Ascending aorta (tissue), 2 donors: ENCODE measurements at places on chromosomes 6 and 20.

DNA sequence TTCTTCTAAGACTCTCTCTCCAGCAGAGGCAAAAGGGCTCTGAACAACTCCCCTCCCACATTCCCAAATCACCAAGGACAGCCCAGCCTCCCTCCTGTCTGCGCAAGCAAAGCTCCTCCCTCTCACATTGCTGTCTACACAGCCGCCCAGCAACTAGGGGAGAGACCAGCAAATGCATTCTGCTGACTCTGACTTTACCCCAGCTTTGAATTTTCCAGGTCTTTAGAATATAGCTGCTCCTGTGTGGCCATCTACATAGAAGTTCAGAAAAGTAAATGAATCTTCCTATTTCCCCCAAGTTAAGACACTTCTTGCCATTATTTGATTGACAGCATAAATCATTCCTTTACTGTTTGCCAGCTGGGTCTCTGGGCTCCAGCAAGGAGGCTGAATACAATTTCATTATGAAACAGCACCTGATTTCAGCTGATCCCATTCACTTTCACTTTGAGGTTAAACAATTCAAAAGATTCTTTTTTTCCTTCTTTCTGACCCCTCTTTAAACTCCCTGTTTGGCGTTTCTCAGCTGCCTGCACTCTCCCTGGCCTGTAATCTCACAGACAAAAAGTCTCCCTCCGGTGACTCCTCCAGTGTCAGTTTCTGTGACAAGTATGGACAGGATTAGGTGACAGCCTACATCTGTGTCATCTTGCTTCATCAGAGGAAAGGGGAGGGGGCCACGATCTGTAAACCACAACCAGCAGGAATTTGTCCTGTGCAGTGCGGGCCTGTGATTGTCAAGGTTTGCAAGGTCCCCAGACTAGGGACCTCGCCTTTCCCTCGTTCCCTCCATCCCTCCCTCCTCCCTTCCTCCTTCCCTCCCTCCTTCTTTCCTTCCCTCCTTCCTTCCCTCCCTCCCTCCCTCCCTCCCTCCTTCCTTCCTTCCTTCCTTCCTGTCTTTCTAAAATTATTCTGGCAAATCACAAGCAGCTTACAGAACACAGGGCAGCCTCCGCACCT is 205.6 kb upstream of the RIN2 start:
- DNase-seq: no peak

- no peak for DNase-seq
Measured at GRCh38 chr6:42599558-42599957, 35.7 kb downstream of the UBR2 start.

- no peak for DNase-seq
Measured at GRCh38 chr20:63554361-63555278, 661 bp downstream of the FNDC11 start.

DNA sequence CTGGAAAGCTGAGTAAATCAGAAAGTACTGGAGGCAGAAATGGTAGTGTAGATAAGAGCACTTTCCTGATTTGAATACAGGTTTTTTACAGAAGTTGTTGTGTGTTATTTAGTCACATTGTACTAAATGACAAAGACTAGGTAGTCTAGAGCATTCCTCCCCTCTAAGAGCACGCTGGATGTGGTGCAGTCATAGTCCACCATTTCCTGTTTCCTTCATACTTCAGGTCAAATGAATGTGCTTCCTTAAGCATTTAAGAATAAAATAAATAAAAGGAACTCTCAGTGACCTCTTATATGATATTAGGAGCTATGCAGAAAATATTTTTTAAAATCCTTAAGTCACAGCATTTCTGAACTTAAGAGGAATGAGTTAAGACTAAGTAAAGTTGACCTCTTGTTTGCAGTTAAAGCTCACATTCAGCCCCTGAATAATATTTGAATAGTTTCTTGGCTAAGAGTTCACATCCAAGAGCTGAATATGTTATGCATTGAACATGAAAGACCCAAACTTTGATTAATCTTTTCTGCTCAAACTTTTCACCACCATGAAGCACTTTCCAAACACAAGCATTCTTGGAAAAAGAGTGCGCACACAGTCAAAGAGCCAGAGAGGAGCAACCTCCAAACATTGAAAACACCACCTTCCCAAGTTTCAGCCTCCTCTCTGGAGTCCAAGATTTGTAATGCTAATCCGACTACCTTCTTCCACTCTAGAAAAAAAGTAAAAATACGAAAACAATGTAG is 53.4 kb upstream of the TMEM30A start:
- DNase-seq: no peak

DNA sequence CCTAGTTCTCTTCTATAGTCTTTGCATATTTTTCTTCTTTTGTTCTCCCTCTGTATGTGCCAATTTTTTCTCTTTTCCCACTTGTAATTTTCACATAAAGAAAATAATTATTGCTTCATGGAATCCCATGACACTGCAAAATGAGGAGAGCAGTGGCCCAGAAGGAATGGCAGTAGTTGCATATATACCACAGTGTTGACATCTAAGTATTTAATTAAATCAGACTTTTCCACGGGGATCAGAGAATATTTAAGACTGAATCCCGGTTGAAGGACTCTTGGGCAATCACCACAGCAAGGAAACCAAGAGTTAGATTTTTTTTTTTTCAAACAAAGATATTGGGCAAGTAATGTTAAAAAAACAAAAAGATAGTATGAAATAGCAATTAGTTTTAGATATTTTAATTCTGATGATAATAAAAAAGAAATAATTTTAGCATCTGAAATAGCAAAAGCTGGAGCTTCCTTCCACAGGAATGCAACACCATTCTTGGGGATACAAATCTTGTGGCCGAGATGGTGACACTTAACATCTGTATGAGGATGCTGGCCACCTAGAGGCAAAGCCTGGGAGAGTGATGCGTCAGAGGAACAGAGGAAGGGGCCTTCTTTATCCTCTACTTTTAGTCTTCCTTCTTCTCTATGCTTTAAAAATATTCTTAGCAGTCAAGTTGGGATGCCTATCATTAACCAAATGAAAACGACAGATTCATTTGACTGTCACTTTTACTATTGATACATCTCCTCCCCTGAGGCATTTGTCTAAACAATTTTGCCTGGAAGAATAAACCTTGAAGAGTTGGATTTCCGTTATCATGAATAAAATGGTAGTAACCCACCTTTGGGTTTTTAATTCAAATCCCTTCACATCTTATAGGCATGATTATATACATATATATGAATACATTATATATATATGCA is 356.2 kb downstream of the GJA1 start:
- no peak for DNase-seq

GRCh38 chr20:17946040-17946439 is 22.6 kb downstream of the SNX5 start:
- peak; percentile 12 for DNase-seq
